Effector memory CD8-positive, alpha-beta T cell (primary cell): ENCODE measurements at places on chromosomes 1 and 21.

GRCh38 chr21:32475162-32475812 is 62.8 kb downstream of the EVA1C start:
- DNase-seq, result no peak

- DNase-seq, result no peak
Observed at GRCh38 chr1:31672986-31673385, 28.3 kb upstream of the PEF1 start.

DNA sequence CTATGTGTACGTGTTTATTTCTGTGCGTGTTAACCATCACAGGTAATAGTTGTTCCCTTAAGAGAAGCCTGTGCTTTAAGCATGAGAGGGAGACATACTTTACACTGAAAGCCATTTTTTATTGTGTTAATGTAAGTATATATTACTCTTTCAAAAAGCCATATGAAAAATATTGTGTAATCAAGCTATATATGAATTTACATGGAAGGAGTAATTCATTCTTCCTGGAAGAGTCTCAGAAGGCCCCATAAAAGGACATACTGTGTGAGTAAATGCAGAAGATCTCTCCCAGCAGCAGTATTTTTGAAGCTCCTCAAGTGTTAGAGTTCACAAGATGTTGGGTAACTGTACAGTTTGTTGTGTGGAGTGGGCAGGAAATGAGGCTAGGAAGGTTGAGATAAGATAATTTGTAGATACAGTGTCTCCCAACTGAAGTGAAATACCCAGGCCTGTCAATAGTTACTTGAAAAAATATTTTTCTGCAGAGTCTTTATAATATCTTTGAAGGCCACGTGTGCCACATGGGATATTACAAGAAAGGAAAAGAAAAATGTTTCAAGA is 138.3 kb downstream of the PTGER3 start:
- DNase-seq, result no peak

GRCh38 chr1:40802078-40802741 is 18.6 kb downstream of the KCNQ4 start:
- DNase-seq, result peak; percentile 81

DNA sequence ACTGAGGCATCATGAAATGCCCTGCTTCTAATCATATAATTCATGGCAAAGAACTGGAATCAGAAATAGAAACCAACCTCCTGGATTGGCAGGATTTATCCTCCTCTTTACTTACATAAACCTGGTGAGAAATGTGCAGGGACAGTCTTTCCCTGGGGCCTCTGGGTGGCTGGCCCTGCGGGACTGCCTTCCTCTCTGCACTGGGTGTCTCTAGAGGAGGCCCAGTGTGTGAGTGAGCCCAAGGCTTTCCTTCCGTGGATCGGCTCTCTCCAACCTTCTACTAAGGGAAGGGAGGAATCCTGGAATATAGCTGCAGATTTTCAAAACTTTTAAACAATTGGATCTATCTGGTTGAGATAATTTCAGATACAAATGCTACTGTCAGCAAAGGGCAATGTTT is 11.4 kb upstream of the ATP1A1 start:
- DNase-seq, result no peak

GRCh38 chr1:24278726-24279125 is 40.4 kb upstream of the GRHL3 start:
- DNase-seq, result no peak

GRCh38 chr1:75855010-75855409 is 58.3 kb downstream of the MSH4 start:
- DNase-seq, result no peak

GRCh38 chr1:168609741-168610510 is 33.5 kb downstream of the XCL1 start:
- DNase-seq, result no peak

DNA sequence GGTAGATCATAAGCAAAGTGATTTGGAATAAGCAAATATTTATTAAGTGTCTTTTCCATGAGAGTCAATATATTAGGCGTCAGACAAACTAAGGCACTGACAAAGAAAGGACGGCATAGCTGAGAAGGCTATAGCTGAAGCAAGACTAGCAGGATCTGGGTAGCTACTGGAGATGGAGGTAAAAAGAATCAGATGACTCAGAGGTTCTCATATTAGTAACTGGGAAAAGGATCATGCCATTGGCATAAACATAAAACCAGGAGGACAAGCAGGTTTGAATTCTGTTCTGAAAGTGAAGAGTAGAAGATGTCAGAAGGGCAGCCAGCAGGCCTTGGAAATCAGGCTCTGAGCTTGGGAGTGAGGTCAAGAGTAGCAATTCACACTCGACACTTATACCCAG is 531.9 kb downstream of the PTPRC start:
- DNase-seq, result no peak

GRCh38 chr1:39940253-39940652 is 14.7 kb upstream of the MFSD2A start:
- no peak for DNase-seq

- no peak for DNase-seq
Observed at GRCh38 chr1:172906778-172907592, 143.8 kb downstream of the TNFSF18 start.

DNA sequence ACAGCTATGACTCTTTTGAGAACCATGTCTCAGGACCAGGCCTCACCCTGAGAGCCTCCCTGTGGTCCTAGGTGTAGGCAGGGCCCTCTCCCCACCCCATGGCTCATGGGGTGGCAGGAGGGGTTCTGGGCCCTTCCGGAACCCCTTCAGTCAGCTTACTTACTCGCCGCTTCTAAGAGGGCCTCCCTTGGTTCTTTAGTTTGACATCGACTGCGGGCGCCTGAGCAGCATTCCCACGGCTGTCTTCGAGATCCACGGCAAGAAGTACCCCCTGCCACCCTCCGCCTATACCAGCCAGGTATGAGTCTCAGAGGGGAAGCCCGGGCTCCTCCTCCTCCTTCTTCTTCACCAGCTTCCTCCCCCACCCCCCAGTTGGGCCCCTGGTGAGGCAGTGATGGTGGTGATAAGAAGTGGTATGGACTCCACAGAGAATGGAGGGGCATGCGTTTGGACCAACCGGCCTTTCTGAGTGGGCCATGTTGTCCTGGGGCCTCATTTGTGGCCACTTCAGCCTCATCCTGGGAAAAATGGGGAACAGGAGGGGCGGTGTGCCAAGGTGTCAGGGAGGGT is 28.9 kb downstream of the KCNA10 start:
- no peak for DNase-seq

DNA sequence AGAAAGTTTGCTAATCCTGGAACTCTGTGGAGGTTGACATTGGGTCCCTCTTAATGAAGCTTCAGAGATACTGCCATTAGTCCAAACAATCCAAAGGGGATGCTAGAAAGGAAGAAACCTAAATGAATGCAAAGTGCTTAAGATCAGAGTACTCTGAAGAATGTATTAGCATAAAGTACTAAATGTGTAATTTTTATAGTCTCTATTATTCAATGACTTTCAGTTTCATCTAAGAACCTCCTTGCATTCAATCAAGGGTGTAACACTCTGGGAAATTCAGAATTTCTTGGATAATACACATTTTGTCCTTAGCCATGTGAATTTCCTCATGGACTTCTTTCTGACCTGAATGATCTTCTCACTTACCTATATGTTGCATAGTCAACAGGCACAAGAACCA is 1078.5 kb upstream of the ADGRL4 start:
- DNase-seq, result no peak

GRCh38 chr1:4045397-4046010 is 145.4 kb upstream of the C1orf174 start:
- no peak for DNase-seq
